Esophagus muscularis mucosa (tissue), 4 donors: ENCODE measurements at places on chromosomes 2 and 18. TPM values are rescaled to one million over a fixed set of nuclear protein-coding genes. Genes with fewer than 3 reads are reported as not detected.
A peak's percentile ranks its signal among the peaks of the same experiment; 100 is the strongest.

DNA sequence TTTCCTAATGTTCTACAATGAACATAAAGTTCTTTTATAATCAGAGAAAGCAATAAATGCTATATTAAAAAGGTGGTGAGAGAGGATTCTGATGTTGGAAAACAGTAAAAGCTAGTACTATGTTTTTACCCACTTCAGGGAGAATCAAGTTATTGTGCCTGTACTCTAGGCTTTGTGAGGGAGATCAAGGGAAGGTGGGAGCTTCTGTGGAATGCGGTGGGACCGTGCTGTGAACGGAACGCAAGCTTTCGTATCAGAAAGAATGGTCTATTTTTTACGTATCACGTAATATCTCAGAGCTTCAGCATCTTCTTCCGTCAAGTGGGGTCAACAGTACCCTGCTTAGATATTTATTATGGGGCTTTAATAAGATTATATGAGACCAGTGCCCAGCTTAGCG lies 193.2 kb downstream of the CLIP4 start:
- no peaks in the 10 kb centered on the region for H3K4me1 ChIP-seq
- no peaks in the 10 kb centered on the region for H3K36me3 ChIP-seq
- H3K27ac ChIP-seq: no peak overlapping the region
- H3K4me3 ChIP-seq: no peak overlapping the region

DNA sequence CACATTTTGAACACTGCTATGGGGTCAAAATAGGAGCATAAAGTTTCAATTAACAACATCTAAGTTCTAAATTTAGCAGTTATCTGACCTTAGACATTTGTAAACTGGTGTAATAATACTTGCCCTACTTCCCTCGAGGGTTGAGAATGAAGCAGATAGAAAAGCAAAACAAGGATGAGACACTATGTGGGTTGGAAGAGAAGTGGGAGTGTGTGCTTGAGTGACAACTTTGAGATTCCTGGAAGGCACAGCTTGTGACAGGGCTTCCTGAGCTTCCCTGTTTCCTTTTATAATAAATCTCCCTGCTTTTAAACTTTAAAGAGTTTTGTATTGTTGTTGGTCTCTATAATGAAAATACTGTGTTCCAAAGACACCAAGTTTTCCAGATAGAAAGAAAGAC lies 128.6 kb upstream of the CHST9 start:
- peaks cover 3% of the 10 kb centered on the region for H3K4me1 ChIP-seq
- H3K36me3 ChIP-seq: no peaks in the 10 kb centered on the region
- H3K4me3 ChIP-seq: no peak overlapping the region

GRCh38 chr18:39555496-39555895 lies 1989.9 kb upstream of the CELF4 start:
- H3K27ac ChIP-seq: no peak overlapping the region
- H3K4me3 ChIP-seq: no peak overlapping the region
- H3K4me1 ChIP-seq: no peaks in the 10 kb centered on the region
- no peaks in the 10 kb centered on the region for H3K36me3 ChIP-seq
- DNase-seq: no peak

DNA sequence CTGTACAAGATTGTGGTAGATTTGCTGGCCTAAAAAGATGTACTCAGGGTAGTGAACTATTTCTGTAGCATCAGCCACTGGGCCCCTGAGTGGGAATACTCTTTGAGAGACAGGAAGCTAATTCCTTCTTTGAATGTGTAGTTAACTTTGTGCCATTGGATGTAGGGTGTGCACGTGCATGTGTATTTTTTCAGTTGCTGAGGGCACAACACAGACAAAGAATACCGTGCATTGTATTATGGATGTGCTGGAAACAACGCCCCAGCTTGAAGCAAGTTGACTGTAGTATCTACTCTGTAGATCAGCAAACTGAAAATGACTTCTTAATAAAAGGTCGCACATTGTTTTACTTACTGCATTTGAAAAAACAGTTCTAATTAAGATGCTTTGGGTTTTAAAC lies 14.1 kb downstream of the CRIM1 start:
- no peak overlapping the region for H3K27ac ChIP-seq
- no peaks in the 10 kb centered on the region for H3K36me3 ChIP-seq
- H3K4me3 ChIP-seq: no peak overlapping the region
- H3K4me1 ChIP-seq: peaks cover 100% of the 10 kb centered on the region
- DNase-seq: no peak

GRCh38 chr2:127155947-127156346 lies 49.0 kb upstream of the BIN1 start:
- H3K36me3 ChIP-seq: no peaks in the 10 kb centered on the region
- no peak overlapping the region for H3K4me3 ChIP-seq
- no peak for DNase-seq

DNA sequence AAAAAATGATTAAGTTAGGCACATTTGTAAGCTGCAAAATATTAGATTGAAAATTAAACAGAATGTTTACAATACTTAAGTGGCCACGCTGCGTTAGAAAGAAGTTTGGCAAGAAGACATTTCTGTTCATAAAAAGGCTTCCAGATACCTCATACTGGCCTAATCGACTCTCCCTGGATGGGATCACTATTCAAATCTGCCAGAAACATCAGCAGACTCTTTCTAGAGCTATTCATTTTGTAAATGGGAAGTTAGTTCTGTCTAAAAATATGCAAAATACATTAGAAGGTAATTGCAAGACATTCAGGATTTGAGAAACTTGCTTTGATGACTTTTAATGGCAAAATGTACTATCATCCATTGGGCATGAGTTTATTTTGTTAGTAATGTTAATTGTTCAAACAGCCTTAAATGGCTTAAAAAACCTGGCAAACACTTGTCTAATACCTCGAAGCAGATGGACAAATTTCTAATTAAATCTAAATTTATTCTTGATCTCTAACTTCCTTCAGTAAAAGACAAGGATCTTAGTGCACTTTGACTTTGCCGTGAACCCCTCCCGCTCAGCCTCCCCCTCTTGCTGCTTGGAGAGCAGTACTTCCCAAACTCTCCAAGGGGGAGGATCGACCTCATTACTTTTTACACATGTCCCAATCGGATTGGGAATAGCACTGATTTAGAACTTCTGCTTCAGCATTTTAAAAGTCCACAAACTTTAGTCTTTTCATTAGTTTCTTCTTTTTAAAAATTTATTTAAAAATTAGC lies 103.5 kb downstream of the SMIM21 start:
- no peak overlapping the region for H3K4me3 ChIP-seq
- H3K27ac ChIP-seq: no peak overlapping the region
- peak; percentile 90 for DNase-seq
- no peaks in the 10 kb centered on the region for H3K27me3 ChIP-seq
- H3K36me3 ChIP-seq: no peaks in the 10 kb centered on the region

The TMEM198 gene
- 3.7 TPM for total RNA-seq

The C1D gene
- total RNA-seq: 32.3 TPM
